Hepatocyte (in vitro differentiated cells): ENCODE measurements at places on chromosomes 6 and 20. TPM values are rescaled to one million over a fixed set of nuclear protein-coding genes. Genes with fewer than 3 reads are reported as not detected.

The PRL gene
- total RNA-seq = not detected in 2 replicates

The ANGPT4 gene
- total RNA-seq = not detected in 2 replicates

The ZNF334 gene
- total RNA-seq = 9.2 and 12.6 TPM in 2 replicates

GRCh38 chr20:59958123-59958522, at the start of gene CDH26:
CDH26 (plus strand) TSS chr20:59958423; CDS start chr20:59958727, 304 bp downstream.
- peaks cover 5% of the 10 kb centered on the region for H3K4me1 ChIP-seq
- no peak within 1 kb of the TSS for H3K4me3 ChIP-seq

- H3K36me3 ChIP-seq = no peaks in the 10 kb centered on the region
- no peak overlapping the region for H3K27ac ChIP-seq
- no peak for DNase-seq
- no peaks in the 10 kb centered on the region for H3K27me3 ChIP-seq
- no peaks in the 10 kb centered on the region for H3K4me1 ChIP-seq
Measured at GRCh38 chr6:90488816-90489215, 98.1 kb downstream of the MAP3K7 start.

DNA sequence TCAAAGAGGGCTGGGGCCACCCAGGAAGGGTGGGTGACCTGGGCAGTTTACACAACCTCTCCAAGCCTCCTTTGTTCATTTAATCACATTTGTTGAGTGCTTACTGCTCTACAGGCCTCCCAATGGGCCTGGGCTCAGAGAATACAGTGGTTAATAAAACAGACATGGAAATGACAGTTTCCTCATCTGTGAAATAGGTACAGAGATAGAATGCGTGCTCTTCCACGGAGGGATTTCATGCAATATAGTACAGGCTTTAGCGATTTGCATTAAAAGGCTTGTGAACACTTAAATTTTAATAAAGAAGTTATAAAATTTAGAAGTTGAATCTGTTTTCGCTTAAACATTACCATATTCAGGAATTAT, 802 bp upstream of the FERMT1 start:
- DNase-seq = no peak
- H3K27ac ChIP-seq = peak overlapping the region; percentile 92
- no peaks in the 10 kb centered on the region for H3K36me3 ChIP-seq
- H3K27me3 ChIP-seq = no peaks in the 10 kb centered on the region
- peaks cover 18% of the 10 kb centered on the region for H3K4me1 ChIP-seq
- no peak overlapping the region for H3K4me3 ChIP-seq
